Naive thymus-derived CD8-positive, alpha-beta T cell (primary cell): ENCODE measurements at places on chromosomes 5 and 9. TPM values are rescaled to one million over a fixed set of nuclear protein-coding genes. Genes with fewer than 3 reads are reported as not detected.

- peaks cover 42% of the 10 kb centered on the region for H3K27me3 ChIP-seq
- DNase-seq = no peak
- no peaks in the 10 kb centered on the region for H3K36me3 ChIP-seq
- no peak overlapping the region for H3K4me3 ChIP-seq
- H3K27ac ChIP-seq = no peak overlapping the region
Observed at GRCh38 chr5:144035046-144035740, 135.3 kb downstream of the YIPF5 start.

GRCh38 chr5:81232464-81233079, 550 bp upstream of the CKMT2 start:
- H3K4me3 ChIP-seq = no peak overlapping the region
- no peak overlapping the region for H3K27ac ChIP-seq
- DNase-seq = no peak
- H3K36me3 ChIP-seq = peaks cover 6% of the 10 kb centered on the region
- H3K4me1 ChIP-seq = peaks cover 28% of the 10 kb centered on the region

DNA sequence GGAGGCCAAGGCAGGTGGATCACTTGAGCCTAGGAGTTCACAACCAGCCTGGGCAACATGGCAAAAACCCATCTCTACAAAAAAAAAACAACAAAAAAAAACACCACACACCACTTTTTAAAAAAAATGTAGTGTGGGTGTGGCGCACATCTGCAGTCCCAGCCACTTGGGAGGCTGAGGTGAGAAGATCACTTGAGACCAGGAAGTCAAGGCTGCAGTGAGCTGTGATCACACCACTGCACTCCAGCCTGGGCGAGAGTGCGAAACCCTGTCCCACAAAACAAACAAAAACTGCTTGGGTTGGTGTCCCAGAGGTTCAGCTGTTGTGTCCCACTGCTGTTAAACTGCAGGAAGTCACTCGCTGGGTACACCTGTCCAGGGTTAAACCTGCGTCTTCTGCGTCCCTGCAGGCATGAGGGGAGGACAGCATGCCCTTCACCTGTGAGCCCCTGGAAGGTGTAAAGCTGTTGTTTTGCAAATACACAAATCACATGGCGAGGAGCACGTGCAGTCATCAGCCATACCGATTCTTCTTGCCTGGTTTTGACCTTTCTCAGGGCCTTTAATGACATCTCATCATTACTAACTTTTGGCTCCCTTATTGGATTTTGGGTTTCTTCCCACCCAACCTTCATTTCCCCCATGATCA, 29.3 kb upstream of the CLPTM1L start:
- H3K27me3 ChIP-seq = no peaks in the 10 kb centered on the region
- DNase-seq = no peak
- H3K27ac ChIP-seq = no peak overlapping the region
- H3K36me3 ChIP-seq = no peaks in the 10 kb centered on the region
- H3K4me1 ChIP-seq = no peaks in the 10 kb centered on the region

Gene LCN12
- 2.6 TPM for total RNA-seq
